H1 (cell line): ENCODE measurements at places on chromosomes 6 and 20.
A peak's percentile ranks its signal among the peaks of the same experiment; 100 is the strongest.

DNA sequence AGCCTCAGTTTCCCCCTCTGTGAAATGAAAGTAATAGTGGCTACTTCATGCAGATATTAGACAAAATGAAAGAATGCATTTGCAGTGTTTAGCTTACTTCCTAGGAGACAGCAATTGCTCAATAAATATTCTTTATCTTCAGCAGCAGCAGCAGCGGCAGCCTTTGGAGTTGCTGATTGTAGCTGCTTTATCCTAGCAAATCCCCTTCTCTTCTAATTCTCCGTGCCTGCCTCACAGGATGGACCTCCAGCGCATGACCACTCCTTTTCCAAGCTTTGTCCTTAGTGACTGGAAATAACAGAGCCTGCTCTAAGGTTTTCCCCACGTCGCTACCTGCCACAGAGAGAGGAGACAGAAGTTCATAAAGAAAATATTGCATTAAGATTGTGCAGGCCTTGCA lies 279.8 kb downstream of the TSHZ2 start:
- no peak for DNase-seq

- DNase-seq = no peak
These were observed 20.0 kb downstream of the DEF6 start for GRCh38 chr6:35317483-35318195.

- no peak for DNase-seq
These were observed 116.3 kb upstream of the QKI start for GRCh38 chr6:163298079-163298830.

DNA sequence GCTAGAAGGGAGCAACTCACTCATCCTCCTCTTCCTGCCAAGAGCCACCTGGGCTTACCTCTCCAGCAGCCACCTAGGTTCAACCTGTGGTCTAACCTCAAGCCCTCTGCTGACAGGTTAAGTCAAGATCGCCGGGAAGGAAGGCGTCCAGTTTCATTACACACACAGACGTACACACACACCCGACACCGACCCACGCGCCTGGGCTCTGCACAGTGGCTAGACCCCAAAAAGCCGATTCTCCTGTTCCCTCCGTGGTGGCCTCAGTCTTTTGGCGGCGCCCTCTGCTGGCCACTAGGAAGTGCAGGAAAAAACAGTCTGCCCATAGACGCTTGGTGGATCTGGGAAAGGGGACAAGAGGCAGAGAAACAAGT lies 52.8 kb downstream of the MRPL14 start:
- DNase-seq = peak; percentile 81

- DNase-seq = no peak
These were observed 1.1 kb upstream of the TFAP2B start for GRCh38 chr6:50817646-50817950.
